Activated CD4-positive, alpha-beta T cell treated with anti-CD3 and anti-CD28 coated beads, Interleukin-2, amount 50 U/mL, for 48 hours (primary cell): ENCODE measurements at places on chromosomes 1 and 21.

DNA sequence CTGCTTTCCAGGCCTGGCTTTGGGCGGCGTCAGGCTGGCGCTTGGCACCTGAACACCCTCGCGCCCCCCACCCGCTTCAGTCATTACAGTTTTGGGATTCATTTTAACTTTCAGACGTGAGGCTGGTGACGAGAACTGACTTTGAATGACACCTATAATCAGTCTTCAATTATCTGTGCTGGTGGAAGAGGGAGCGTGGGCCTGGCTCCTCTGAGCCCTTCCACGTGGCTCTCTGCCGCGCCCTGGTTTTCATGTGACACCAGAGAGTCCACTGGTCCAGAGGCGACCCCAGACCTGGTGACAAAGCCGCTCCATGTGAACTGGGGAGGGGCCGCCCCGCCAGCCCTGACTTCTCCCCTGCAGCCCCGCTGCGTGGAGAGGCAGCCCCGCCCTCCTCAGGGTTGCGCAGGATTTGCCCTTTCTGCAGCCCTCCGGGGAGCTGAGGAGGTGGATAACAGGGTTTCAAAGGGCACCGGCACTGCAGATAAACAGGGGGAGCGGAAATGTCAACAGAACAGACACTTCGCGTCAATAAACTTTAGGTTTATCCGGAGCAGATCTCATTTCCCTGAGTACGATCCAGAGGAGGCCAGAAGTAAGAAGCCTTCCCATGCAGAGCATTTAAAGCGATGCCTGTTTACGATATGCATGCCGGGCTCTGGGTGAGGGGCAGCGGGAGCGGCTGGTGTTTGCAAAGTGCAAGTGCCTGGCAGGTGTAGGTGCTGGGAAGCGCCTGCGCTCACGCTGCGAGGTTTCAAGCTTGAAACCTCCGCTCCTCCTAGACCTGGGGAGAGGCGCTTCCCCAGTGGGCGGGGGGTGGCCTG lies 56.4 kb downstream of the AJAP1 start:
- no peak for DNase-seq

DNA sequence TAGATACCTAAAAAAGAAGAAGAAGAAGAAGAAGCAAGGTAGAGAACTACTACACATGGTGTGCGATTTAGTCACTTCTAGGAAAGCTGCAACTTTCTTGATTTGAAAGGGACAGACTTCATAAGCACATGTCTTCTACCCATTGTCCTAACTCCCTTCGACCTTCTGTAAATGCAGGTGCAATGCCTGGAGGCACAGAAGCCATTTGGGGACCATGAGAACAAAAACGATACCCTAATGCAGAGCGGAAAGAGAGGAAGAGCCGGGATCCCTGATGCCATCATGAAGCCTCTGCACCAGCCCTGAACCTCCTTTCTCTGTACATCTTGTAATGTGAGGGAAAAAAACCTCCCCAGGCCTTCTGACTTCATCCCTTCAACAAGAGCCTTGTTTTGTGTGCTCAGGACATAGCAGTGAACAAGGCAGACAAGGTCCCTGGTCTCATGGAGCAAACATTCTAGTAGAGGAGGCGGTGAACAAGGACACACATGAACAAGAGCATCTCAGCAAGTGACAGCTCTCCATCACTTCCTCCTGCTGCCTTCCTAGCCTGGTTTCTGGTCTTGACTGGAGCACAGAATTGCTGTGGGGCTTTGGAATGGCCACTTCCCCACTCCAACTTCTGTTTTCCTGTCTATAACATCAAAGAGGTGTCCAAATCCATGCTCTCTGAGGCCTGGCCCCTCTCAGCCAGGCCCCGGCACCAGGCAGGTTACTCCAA lies 5.5 kb upstream of the LAPTM5 start:
- no peak for DNase-seq

GRCh38 chr1:8902765-8903164 lies 24.3 kb upstream of the ENO1 start:
- no peak for DNase-seq

- DNase-seq = no peak
Observed at GRCh38 chr1:201374364-201374763, 3.1 kb downstream of the TNNT2 start.

DNA sequence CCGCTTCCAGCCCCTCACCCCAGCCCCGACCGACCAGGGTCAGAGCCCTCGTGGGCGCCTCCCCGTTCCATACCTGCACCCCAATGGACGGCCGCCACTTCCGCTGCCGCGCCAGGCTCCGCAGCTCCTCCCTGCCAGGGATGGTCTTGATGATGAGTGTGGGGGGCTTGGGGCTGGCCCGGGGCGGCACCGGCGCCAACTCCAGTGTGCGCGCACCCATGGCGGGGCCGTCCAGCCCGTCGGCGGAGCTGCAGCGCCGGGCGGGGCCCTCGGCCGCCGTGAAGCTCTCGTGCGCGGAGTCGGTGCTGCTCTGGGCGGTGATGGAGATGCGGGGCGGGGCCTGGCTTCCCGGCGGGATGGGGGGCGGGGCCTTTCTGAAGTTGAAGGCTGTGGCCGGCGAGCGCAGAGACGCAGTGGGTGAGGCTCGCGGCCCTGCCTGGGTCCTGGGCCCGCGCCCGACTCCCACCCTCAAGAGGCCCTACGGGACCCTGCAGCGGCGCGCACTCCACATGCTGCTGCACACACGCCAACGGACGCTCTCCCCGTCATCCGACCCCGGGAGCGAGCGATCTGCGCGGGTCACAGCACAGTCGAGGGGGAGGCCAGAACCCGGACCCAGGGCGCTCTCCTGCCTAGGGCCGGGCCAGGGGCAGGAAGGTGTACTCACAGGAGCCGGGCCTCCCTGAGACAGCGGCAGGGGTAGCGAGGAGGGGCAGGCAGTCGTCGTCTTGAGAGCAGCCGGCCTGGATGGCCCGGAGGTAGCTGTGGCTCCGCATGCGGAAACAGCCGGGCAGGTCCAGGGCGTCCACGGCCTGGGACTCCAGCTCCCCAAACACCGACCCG lies 26.1 kb upstream of the SMIM12 start:
- DNase-seq = peak; percentile 80

DNA sequence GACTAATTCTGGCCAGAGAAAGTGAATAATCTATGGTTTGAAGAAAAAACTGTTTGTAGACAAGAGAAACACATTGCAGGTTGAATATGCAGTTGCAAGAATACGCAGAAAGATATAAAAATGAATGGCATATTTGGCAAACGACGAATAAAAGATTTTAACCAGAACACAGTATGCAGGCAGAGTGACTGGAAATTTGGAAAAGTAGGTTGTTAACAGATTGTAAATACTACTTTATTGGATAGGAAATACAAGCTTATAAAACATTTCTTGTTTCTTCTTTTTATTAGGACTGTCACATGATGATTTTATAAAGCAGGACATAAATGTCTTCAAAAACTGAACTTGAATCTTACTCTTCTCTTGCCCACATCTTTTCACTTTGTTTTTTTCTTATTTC lies 573.3 kb upstream of the PBX1 start:
- no peak for DNase-seq

GRCh38 chr1:20308569-20308968 lies 17.9 kb downstream of the VWA5B1 start:
- no peak for DNase-seq

DNA sequence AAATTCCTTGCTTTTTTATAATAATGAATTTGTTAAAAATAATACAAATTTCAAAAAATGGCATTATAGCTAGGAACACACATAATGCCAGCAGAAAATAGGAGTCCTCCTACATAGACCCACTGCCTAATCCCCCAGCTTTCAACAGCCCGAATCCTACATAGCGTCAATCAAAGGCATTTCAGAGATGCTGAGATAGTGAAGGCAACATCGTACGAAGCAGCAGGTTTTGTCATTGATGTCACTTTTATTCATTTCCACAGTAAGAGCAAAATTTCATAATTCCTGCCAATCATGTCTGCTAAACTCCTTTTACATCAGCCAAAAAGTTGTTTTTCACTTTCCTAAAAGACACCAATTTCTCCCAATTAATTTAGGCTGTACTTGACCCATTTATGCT lies 94.1 kb downstream of the GREM2 start:
- no peak for DNase-seq

DNA sequence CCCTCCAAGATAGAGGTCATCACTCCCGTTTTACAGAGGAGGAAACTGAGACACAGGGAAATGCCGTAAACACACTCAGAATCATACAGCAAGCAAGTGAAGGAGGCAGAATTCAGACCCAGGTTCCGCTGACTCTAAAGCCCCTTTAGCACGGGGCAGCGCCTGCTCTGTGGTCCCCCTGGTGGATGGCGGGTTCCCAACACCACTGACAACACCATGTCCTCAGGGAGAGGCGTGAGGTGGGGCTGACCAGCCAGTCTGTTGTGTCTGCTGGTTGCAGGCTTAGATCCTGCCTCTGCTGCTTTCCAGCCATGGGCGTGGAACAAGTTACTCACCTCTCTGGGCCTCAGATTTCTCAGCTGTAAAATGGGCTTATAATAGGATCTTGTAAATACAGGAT lies 617.3 kb downstream of the MATN1 start:
- peak; percentile 12 for DNase-seq

DNA sequence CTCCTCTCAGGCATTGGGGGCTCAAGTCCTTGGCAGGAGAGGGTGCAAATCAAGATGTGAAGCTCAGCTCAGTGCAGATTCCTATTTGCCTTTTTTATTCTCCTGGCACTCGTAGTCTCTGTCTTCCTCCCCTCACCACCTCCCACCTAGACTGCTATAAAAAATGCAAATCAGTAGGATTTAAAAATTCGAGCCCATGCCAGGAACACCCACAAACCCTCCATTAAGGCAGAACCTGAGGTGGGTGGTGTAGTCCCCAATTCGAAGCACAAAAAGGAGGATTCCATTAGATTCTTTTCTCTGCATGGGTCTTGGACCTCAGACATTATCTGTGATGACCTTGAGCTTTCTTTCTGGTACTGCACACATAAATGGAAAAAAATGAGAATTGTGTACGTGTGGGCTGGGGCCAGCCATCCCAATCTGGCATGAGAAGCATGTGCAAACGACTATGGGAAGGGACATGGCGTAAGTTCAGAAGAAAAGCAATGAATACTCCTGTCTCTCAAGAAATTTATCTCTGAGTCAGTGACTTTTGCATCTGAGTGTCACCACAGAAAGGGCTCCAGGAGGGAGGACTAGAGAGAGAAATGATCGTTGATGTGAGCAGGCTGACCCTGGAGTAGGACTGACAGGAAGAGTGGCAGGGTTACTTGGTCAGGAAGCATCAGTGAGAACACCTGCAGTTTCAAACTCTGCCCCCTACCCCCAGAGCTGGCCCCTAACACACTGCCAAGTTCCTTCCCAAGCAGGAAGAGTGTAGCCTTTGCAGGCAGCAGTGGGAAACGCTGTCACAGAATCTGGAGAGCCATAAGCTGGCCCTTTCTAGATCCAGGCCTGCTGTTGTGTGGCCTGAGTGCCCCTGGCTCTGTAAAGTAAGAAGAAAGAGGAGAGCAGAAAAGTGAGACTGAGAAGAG lies 1.7 kb downstream of the INKA2 start:
- DNase-seq = no peak

GRCh38 chr1:41507110-41507720 lies 22.7 kb upstream of the EDN2 start:
- DNase-seq = no peak

- DNase-seq = no peak
Observed at GRCh38 chr1:102002057-102002456, 5.3 kb upstream of the OLFM3 start.

- no peak for DNase-seq
Observed at GRCh38 chr1:2495546-2495945, 19.5 kb downstream of the PLCH2 start.

- DNase-seq = no peak
Observed at GRCh38 chr1:22184892-22185612, 42.2 kb upstream of the WNT4 start.

DNA sequence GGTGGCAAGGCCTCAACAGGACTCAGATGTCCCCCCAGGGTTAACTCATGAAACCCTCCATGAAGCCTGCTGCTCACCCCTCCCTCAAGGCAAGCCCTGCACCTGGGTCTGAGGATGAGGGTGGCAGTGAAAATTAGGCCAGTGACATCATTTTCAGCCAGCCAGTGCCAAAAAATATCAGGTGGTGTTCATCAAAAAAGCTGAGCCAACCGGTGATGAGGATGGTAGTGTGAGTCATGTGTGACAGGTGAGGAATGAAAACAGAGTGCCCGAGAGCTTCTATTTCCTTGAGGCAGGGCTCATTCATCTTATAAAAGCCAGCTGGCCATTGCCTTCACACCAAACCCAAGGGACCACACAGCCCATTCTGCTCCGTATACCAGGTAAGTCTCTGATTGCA lies at the start of gene SPRR1A:
SPRR1A (plus strand) TSS at position 339 of the 400 bp plus-strand sequence. CDS start 1,150 bp downstream, outside the sequence.
- DNase-seq = no peak

DNA sequence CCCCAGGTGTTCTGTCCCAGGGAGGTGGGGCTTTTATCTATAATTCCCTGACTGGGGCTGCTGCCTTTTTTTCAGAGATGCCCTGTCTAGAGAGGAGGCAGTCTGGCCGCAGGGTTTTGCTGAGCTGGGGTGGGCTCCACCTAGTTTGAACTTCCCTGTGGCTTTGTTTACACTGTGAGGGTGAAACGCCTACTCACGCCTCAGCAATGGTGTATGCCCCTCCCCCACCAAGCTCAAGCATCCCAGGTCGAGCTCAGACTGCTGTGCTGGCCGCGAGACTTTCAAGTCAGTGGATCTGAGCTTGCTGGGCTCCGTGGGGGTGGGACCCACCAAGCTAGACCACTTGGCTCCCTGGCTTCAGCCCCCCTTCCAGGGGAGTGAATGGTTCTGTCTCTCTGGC lies 124.3 kb downstream of the CENPF start:
- no peak for DNase-seq

DNA sequence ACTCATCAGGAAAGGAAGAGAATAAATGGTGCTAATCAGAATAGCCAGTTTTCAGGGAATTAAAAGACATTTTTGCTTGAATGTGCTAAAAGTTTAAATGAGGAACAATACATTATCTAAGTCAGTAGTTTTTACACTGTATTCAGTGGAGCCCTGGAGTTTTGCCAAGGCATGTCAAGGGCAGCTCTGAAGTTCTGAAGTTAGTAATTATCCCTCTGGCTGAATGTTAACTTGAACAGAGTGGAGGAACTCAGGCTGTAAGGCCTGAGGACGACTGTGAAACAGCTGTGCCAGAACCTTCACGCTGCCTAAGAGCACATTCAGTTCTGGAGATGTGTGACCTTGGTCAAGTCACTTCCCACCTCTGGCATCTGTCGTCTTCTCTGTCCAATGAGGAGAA lies 68.1 kb downstream of the EDEM3 start:
- no peak for DNase-seq

DNA sequence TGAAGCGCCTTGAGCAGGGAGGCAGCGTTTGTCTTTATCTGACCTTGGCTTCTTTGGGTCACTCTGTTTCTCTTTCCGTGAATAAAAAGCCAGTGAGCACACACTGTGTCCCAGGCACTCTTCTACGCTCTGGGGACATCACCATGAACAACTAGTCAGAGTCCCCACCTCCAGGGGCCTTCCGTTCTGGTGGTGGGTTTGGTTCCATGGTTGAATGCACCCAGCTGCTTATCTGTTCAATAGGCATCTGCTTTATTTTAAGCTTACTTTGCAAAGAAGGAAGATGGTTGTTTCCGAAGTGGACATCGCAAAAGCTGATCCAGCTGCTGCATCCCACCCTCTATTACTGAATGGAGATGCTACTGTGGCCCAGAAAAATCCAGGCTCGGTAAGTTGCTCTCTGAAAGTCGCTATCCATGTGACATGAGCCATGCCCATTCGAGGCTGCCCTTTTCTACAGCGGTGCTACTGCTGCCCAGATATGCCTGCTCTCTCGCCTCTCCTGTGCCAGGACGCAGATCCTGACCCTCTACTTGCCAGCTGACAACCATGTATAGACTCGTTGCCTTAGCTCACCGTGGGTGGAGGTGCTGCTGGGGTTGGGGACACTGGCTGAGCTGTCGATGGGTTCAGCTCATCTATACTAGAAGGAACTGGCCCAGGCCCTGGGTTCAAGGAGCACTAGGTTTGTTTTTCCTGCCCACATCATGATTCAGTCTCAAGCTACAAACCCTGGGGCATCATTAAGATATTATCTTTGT lies 5.9 kb downstream of the MX1 start:
- no peak for DNase-seq
